AG08395 (cell line): ENCODE measurements at places on chromosomes 16 and 17.

DNA sequence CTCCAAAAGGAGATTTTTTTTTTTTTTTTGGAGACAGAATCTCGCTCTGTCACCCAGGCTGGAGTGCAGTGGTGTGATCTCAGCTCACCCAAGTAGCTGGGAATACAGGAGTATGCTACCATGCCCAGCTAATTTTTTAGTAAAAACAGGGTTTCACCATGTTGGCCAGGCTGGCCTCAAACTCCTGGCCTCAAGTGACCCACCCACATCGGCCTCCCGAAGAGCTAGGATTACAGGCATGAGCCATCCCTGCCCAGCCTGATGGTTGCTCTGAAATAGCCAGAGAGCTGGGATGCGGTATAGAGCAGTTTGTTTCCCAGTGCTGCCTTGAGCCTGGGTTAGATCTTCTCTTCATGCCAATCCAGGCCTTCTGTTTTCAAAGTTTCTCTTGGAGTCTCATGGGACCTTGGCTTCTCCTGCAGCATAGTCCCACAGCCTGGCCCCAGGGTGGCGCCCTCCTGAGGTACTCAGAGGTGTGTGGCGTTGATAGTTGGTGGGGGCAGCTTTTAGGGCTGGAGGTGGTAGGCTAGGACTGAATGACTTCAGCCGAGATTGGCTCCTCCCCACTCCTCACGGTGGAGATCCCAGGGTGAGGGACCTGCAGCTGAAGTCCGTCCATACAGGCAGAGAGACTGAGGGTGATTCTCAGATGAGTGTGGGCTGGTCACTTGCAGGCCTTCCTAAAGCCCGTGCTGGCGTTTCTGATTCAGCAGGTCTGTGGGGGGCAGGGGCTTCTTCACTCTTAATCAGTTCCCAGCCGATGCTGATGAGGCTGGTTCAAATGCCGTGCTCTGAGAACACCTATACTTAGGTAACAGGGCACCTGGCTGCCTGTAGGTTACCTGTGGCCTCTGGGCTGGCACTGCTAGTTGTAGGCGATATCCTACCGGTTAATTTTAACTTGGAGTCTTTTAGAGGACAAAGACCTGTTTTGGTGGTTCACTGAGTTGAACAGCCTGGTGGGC is 52.0 kb downstream of the TNFRSF13B start:
- DNase-seq = no peak

- DNase-seq = no peak
Measured at GRCh38 chr17:50664788-50665458, 30.2 kb downstream of the ABCC3 start.

- DNase-seq = peak; percentile 74
Measured at GRCh38 chr16:84726079-84726668, 26.4 kb downstream of the USP10 start.

DNA sequence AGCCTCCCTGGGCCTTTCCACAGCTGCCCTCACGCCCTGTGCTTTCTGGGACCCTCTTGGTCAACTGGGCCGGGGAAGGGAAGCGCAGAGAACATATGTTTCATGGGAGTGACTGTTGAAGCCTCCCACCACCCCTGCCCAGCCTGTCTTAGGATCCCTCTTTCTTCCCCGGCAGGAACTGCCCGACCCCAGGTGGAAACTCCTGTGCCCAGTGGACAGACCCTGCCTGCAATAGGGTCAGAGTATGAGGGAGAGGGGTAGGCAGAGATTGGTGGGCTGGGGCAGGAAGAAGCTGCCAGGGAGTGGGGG is 10.5 kb downstream of the HEXIM2 start:
- DNase-seq = no peak

DNA sequence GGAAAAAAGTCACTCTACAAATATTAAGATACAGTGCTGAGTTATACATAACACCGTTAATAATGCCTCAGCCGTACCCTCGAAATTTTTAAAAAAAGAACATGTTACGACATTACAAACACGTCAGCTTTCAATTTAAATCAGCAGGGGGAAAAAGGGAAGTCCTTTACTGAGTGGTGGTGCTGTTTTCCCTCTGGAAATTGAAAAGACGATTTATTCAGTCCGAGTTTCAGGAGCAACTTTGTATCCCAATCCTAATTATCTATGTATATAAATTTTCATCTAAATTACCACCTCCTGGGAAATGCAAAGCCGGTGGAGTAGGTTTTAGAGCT is 1.3 kb downstream of the NETO2 start:
- DNase-seq = no peak

DNA sequence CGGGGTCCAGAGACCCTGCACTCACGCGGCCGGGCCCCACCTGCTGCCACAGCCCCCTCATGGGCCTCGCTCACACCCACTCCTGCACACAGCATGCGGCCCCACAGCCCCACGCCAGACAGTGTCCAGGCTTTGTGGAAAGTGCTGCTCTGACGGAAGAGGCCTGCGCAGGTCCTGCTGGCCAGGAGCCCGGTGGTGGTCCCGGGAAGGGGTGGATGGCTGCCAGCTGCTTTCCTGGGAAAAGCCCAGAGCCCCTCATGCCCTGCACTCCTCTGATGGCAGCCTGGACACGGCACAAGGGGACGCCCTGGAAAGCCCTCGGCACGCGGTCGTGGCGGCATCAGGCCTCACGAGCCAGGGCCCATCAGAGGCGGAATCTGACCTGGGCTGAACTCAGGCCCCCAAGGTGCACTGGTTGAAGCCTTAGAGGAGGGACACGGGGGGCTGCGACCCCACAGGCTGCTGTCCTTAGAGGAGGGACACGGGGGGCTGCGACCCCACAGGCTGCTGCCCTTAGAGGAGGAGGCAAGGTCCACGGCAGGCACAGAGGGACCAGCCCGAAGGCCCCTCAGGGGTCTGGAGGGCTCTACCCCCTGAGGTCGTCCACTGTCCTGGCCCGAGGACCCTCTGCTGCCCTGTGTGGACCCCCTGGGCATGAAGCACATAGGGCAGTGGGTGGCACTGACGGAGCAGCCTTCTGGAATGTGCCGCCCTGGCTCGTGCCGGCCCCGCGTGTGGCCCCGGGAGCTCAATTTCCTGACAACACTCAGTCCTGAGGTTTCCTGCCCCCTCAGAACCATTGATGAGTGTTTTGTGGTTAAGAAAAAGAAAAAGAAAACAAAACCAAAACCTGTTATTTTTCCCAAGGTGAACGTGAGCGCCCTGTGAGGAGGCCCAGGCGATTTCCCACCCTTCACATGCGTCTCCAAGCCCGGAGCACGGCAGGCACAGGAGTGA is 22.1 kb downstream of the SOX8 start:
- no peak for DNase-seq

GRCh38 chr17:78372841-78373240 is 5.6 kb upstream of the PGS1 start:
- DNase-seq = no peak

GRCh38 chr17:12605222-12605621 is 60.5 kb upstream of the MYOCD start:
- DNase-seq = no peak

- DNase-seq = no peak
Measured at GRCh38 chr17:75411328-75412067, 6.0 kb upstream of the GRB2 start.

DNA sequence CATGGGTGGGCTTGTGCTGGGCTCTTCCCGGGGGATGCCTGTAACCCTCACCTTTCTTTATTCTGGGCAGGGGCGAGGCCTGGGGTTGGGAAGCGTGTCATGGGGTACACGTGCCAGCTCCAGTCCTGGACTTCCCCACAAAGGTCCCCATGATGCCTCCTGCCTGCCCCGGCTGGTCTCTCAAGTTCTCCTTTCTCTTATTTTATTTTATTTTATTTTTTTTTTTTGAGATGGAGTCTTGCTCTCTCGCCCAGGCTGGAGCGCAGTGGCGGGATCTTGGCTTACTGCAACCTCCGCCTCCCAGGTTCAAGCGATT is 8.6 kb downstream of the ATP2A3 start:
- DNase-seq = no peak

- DNase-seq = no peak
Measured at GRCh38 chr17:82416771-82417170, 1.4 kb upstream of the HEXD start.

- no peak for DNase-seq
Measured at GRCh38 chr17:38434178-38434665, 6.0 kb downstream of the ARHGAP23 start.

DNA sequence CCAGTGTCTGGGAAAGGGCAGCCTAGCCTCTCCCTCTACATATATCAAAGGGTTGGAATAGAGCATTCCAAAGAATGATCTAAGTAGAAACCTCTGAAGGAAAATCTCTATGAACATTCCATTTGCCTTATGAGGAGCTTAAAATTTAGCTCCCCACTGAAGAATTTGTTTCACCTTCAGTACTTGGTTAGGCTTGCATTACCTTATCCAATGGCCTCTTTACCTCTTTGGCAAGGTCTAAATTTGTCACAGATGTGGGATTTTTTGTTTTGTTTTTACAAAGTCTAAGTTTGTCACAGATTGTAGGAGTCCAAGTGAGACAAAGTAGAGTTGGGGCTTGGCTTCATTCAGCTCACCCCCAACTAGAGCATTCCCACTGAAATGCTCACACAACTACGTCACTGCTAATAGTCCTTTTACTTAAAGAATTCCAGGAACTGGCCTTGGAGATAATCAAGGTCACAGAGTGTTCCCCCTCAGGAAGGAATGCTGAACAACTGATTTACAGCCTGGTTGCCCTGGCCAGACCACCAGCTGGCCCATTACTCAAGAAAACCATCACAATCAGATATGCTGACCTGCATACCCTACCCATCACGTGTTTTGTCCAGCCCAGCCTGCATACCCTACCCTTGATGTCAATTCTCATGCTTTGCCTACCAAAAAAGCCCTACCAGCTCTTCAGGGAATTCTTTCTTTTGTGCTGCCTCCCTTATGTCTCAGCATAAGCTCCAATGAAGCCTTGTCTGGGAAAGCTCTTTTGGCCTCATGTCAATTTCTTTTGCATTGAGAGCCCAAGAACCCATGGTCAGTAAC is 26.5 kb upstream of the PPM1D start:
- peak; percentile 36 for DNase-seq

DNA sequence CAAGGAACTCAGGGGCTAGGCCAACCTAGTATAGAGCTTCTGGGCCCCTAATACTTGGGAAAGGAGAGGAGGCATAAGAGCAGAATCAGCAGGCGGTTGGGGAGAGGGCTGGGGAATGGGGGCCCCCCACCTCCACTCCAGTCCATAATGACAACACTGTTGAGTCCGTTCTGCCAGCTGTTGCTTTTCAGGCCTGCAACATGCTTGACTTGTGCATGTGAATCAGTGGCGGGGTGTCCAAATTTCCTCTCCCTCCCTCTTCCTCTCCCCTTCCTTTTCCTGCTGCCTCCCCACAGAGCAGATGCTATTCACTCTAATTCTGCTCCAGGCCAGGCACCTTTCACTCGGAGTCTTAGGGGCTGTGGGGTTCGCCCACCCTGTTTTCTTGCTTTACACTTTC is 31.7 kb downstream of the SGSM2 start:
- no peak for DNase-seq

GRCh38 chr17:68184816-68185436 is 62.9 kb upstream of the AMZ2 start:
- no peak for DNase-seq

DNA sequence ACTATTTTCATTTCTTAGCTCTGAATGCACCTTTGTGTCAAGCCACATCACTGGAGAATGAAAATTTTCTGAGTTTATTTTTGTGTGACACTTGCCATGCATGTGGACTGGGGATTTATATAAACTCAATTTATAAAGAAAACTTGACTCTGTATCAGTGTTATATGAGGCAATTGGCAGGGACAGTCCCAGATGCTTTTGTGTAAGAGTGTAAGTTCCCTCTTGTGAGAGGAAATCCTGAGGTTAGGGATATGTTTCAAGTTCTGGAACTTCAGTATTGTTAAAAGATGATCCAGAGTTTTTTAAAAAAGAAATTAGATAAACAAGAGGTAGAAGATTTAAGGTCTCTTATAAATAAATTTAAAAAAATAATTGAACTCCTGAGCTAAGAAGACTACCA is 10.9 kb upstream of the CCL8 start:
- no peak for DNase-seq

- no peak for DNase-seq
Measured at GRCh38 chr17:81395600-81396277, 482 bp downstream of the BAHCC1 start.

GRCh38 chr17:81869221-81870130 is 1.7 kb downstream of the ARHGDIA start:
- DNase-seq = no peak

DNA sequence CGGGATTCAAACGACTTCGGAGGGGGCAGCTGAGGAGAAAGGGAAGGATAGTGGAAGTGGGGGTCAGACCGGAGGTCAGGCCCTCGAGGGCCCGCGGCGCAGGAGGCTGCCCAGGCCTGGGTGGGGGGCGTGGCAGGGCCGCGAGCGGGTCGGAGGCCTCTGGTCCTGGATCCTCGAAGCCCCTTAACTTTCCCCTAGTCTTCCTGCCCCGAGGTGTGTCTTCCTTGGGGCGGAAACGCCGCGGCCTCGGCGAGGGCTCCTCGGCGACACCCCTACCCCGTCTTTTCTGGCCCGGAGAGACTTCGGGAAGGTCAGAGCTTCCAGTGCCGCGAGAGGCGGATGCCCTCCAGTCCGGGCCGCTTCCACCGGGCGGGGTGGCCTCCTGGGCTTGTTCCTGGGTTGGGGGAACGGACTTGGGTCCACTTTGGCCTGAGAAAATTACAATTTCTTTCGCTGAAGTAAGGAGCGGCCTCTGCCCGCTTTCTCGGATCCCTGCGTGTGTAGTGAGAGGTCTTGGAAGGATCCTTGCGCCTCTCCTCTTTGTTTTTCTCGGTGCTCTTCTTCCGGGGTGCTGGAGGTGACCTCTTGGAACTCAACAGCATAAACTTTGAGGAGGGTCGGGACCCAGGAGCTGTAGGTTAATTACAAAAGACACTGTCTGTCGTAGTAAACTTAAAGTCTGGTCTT is 491 bp downstream of the IST1 start:
- peak; percentile 28 for DNase-seq
